Stimulated activated CD8-positive, alpha-beta memory T cell treated with anti-CD3 and anti-CD28 coated beads, Interleukin-4, amount 100 ng/mL, for 1 hour (primary cell): ENCODE measurements at places on chromosomes 2 and 18.

GRCh38 chr18:23438046-23438377, 15.1 kb upstream of the RIOK3 start:
- DNase-seq, result no peak

DNA sequence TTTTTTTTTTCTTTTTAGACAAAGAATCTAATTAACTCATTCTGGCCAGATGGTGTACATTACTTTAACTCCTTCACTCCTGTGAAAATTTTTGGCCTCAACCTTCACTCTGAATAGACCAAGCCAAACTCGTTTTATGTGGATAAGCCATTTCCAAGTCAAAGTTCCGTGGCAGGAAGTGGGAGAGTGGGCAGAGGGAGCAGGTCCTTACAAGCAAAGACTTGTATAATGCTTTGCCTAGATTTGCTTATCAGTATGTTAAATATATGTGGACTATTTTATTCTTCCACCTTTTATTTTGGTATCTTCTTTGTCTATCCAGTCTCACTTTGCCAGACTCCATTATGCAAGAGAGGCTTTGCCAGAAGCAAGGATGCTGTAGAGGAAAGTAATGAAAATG, 178.1 kb upstream of the TNP1 start:
- no peak for DNase-seq

GRCh38 chr2:5140347-5140746, 551.8 kb upstream of the SOX11 start:
- DNase-seq, result no peak

- no peak for DNase-seq
Measured at GRCh38 chr2:54568876-54569321, 112.8 kb downstream of the SPTBN1 start.

GRCh38 chr2:52810460-52810859, 957.1 kb upstream of the CHAC2 start:
- no peak for DNase-seq

- no peak for DNase-seq
Measured at GRCh38 chr2:72023678-72024390, 123.8 kb downstream of the CYP26B1 start.

- DNase-seq, result no peak
Measured at GRCh38 chr18:44841221-44841620, 160.5 kb downstream of the SETBP1 start.

GRCh38 chr2:179106676-179107428, 56.9 kb upstream of the CCDC141 start:
- no peak for DNase-seq

DNA sequence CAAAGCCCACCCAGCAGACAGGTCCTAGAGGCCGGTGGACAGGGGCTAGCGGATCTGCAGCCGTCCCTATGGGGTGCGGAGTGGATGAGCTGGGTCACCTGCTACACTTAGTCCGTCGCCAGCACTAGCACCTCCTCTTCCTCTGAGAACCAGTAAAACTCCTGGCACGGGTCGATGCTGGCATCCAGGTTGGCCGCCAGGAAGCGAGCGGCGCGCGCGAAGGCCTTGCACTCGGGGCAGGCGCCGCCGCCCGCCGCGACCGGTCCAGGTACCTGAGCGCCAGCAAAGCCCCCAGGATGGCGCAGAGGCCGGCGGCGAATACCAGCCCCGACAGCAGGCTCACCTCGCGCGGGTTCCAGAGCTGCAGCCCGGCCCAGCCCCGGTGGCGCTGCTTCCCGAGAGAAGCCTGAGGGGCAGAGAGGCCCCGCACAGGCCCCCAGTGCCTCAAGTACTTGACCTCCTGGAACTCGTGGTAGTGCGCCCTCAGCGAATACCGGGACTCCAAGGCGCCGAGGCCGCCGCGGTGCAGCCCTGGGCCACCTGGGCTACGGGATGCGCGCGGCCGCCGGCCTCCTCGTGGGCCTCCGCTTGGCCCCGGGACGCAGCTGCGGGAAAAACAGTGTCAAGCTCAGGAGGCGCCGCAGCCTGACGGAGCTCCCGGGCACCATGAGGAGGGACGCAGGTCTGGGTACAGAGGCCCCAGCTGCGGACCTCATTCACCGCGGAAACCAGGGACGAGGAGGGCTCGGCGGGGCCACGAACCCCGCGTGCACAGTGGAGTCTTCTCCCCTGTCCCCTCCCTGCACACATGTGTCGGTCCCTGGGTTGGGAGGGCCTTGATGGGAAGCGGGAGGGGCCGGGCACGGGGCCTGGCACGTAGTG, 27.5 kb upstream of the ALPP start:
- DNase-seq, result no peak

DNA sequence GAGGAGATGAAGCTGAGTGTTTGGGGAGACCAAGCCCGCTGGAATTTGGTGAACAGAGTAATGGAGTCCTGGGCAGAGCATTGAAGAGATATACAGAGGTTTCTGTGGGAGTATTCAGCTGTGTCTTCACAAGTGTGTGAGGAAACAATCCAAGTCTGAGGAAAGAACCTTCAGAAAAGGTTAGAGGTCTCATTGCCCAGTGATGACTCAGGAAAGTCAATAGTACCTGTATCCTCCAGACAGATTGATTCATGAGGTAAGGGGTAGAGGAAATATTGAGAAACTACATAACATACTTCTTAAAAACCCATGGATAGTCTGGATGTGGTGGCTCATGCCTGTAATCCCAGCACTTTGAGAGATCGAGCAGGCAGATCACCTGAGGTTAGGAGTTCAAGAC, 392.3 kb downstream of the GALNT13 start:
- DNase-seq, result no peak

- no peak for DNase-seq
Measured at GRCh38 chr18:80176334-80177073, 67.4 kb downstream of the ADNP2 start.

DNA sequence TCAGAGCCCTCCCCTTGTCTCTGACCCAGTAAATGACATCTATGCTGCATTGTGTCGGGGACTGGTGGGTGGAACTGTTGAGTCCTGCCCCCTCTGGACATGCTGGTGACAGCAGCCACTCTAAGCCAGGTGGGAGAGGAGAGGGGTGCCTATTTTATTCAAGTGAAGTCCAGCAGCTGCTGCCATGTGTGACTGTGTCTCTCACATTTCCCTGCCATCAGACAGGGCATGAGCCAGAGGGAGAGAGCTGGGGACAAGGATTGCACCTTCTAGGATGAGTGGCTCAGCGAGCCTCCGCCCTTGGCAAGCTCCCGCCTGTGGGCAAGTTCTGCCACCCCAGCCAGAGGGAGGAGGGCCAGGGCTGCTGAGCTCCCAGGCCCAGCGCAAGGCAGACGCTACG, 13.7 kb downstream of the NGEF start:
- DNase-seq, result no peak

- DNase-seq, result no peak
Measured at GRCh38 chr18:51017140-51017879, 12.7 kb upstream of the SMAD4 start.

DNA sequence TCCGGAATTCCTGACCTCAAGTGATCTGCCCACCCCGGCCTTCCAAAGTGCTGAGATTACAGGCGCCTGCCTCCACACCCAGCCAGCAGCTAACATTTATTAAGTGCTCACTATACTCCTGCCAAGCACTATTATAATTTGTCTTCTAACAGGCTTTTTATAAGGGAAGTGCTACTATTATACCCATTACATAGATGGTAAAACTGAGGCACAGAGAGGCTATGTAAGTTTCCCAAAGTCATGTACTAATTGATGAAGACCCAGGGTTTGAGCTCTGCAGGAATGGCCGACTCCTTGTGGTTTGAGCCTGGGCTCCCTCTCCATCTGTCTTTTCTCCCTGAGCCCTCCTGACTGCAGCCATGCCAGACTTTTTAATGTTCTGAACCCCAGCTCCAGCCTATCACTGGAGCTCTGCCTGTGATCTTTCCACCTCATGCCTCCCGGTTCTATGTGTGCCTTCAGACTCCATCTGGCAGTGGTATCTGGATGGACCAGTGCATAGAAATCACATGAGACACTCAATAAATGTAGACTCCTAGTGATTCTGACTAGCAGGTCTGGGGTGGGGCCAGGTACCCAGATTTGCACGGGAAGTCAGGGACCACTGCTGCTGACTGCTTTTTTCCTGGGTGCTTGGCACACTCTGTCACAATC, 197.1 kb downstream of the NEDD4L start:
- no peak for DNase-seq

DNA sequence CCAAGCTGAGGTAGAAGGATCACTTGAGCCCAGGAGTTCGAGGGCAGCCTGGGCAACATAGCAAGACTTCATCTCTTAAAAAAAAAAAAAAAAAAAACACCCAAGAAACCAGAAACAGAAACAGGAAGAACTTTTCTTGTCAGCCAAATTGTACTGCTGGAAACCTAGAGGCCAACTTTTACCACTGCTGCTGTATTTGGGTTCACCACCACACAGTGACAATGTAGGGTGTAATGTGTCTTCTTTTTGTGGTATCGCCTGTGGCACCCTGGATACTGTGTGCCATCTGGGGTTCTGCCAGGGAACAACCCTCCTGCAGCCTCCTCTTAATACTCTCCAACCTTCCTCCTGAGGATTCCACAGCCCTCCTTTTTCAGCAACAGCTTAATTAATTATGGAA, 72.6 kb downstream of the STK39 start:
- no peak for DNase-seq

GRCh38 chr18:77132369-77133050, at the start of gene MBP:
TSS of gene MBP (minus strand) at chr18:77132783. CDS start at chr18:77105261, 27,522 bp downstream.
- DNase-seq, result no peak

- DNase-seq, result no peak
Measured at GRCh38 chr2:165627470-165627869, 158.0 kb downstream of the CSRNP3 start.

DNA sequence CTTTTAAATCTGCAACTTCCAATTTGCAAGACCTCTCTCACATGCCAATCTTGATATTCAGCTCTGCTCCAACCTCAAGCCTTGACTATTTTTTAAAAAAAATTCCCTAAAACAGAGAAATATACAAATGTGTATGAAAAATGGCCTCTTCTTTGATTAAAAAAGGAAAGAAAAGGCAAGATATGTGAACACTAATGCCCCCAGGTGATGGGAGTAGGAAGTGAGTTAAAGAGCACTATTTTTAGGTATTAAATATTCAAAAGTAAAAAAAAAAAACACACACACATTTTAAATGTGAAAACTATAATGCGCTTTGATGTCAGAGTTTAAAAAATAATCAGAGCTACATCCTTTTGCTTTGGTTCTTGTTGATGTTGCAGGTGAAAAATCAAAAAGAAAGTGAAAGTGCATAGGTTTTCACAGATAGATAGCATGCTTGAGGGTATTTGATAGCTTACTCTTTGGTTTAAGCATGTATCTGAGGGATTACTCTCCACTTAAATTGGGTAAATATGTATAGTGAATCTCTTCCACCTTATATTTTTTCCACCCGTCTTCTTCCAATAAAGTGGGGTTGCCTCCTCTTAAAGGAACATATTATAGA, 406.0 kb upstream of the POU3F3 start:
- no peak for DNase-seq
